ENCODE measurements at places on chromosomes 6 and 20. TPM values are rescaled to one million over a fixed set of nuclear protein-coding genes. Genes with fewer than 3 reads are reported as not detected.

DNA sequence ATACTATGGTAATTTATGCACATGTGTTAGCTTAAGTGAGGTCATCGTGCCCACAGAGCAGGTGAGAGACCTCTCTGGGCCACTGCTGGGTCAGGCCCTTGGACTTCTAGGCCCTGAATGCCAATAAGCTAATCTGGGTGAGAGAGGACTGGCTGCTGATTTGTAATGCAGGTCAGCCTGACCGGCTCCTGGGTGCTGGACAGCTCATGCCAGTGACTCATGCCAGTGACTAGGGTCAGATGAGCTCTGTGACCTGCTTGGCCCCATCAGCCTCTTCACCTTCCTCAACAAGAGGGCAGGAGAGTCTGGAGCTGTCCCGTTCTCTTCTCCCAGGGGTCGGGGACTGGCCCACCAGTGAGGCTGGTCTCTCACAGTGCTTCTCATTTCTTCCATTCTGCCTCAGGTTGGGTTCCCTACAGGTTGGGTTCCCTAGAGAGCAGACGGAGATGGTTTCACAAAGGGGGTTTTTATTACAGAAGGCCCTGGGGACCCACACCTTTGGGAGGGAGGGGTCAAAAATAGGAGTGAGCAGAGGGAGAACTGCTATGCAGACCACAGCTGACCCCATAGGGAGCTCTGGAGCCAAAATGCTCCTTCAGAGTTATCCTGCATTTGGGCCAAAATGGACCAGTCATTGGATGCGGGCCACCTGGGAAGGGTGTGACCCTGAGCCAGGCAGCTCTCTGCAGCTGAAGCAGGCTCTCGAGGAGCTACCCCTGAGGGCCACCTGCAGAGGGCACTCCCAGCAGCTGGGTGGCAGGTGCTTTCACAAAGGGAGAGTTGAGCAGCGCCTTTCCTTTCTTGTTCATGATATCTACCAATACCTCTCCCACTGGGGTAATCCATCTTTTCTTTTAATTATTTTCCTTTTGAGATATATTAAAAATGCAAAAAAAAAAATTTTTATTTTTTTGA lies 2.2 kb upstream of the OXT start:
- H3K36me3 ChIP-seq: no peaks in the 10 kb centered on the region
- DNase-seq: no peak
- no peak overlapping the region for H3K4me3 ChIP-seq
- H3K4me1 ChIP-seq: peaks cover 5% of the 10 kb centered on the region
- H3K27ac ChIP-seq: no peak overlapping the region
- H3K27me3 ChIP-seq: peaks cover 39% of the 10 kb centered on the region

- no peak overlapping the region for H3K4me3 ChIP-seq
- H3K27ac ChIP-seq: no peak overlapping the region
- no peaks in the 10 kb centered on the region for H3K27me3 ChIP-seq
- no peaks in the 10 kb centered on the region for H3K4me1 ChIP-seq
- H3K36me3 ChIP-seq: no peaks in the 10 kb centered on the region
- no peak for DNase-seq
Measured at GRCh38 chr6:143205131-143205535, 144.4 kb downstream of the AIG1 start.

GRCh38 chr20:1757072-1757471 lies 99.5 kb upstream of the SIRPG start:
- H3K27me3 ChIP-seq: no peaks in the 10 kb centered on the region
- DNase-seq: no peak
- H3K4me1 ChIP-seq: no peaks in the 10 kb centered on the region
- peak overlapping the region; percentile 58 for H3K27ac ChIP-seq
- no peaks in the 10 kb centered on the region for H3K36me3 ChIP-seq

DNA sequence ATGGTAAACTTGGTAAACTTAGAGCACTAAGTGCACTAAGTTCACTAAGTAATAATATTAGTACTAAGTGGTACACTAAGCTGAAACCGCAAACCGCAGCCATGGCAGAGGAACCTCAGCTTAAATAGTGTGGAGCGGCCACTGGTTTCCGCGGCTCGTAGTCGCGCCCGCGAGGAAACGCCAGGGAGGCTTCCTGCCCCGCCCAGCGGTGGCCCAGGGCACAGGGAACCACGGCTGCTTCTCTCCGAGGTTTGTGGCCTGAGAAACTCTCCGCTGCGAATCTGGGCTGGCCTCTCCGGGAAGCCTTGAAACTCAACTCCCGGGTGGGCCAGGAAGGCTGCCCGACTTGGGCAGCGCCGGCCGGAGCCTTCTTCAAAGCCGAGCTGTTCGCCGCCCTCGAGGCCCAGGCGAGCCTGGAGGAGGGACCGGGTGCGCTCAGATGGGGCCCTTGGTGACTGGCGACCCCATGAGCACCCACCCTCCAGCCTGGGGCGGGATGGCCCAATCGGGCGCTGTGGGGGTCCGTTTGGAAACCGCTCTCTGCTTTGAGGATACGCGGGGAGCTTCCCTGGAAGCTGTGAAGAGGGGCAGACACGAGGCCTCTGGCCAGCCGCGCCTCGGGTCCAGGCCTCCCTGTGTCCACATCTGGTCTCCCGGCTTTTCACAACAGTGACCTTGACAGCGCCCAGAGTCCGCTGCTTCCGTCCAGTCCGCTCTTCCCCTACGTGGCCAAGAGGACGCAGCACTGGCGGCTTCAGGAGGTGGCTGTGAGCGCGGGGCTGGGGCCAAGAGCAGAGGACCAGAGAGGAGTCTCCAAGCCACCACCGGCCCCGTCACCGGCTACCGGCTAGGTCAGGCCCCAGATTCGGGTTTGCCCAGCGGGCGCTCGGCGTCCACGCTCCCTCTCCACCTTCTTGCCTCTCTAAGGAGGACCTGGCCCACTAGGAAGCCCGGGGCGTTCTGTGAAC lies 25.4 kb upstream of the HLA-E start:
- no peak overlapping the region for H3K4me3 ChIP-seq
- H3K36me3 ChIP-seq: no peaks in the 10 kb centered on the region
- H3K27me3 ChIP-seq: peaks cover 86% of the 10 kb centered on the region
- no peak overlapping the region for H3K27ac ChIP-seq
- no peak for DNase-seq

- H3K4me1 ChIP-seq: peaks cover 13% of the 10 kb centered on the region
- H3K4me3 ChIP-seq: no peak overlapping the region
- DNase-seq: no peak
- no peaks in the 10 kb centered on the region for H3K27me3 ChIP-seq
- H3K36me3 ChIP-seq: no peaks in the 10 kb centered on the region
- no peak overlapping the region for H3K27ac ChIP-seq
Measured at GRCh38 chr6:30200551-30201281, 12.5 kb downstream of the TRIM26 start.

- no peaks in the 10 kb centered on the region for H3K4me1 ChIP-seq
- no peak for DNase-seq
- H3K36me3 ChIP-seq: no peaks in the 10 kb centered on the region
Measured at GRCh38 chr6:5314191-5314865, 53.0 kb downstream of the FARS2 start.

DNA sequence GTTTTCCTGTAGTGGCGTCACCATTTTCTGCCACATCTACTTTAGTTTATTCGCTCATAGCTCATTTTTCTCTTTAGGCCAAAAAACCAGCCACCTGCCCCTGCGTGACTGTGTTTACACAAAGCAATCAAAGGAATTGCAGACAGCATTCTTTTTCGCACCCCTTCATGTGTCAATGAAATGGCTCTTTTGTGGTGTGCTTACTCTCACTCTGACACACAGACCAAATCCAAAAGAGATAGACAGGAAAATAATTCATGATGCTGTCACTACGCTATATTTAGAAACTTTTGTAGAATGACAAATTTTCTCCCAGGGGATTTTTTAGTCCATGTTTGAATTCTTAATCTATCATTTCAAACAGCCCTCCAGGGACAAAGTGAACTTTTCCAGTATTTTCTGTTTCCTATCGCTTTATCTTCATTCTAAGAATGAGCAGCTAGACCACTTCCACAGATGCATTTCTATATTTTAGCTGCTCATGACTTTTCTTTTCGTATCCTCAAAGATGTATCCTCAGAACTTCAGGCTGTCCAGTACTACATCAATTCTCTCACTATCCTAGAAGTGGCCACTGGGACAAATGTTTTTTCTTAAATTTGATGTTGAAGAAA lies 37.9 kb upstream of the KHDRBS2 start:
- H3K4me1 ChIP-seq: no peaks in the 10 kb centered on the region
- H3K27me3 ChIP-seq: no peaks in the 10 kb centered on the region
- H3K27ac ChIP-seq: no peak overlapping the region
- H3K36me3 ChIP-seq: no peaks in the 10 kb centered on the region
- no peak for DNase-seq
- no peak overlapping the region for H3K4me3 ChIP-seq

Gene IBTK
- total RNA-seq: 45.4 TPM

Gene ANKRD66
- total RNA-seq: 2.4 TPM

Gene GJA10
- total RNA-seq: not detected
